Vagina (tissue), 2 donors: ENCODE measurements at places on chromosomes 3 and 15.

- no peak for DNase-seq
These were observed 266.5 kb upstream of the CCDC54 start for GRCh38 chr3:107110596-107111305.

- DNase-seq = no peak
These were observed 1.2 kb downstream of the RAB43 start for GRCh38 chr3:129120254-129121004.

DNA sequence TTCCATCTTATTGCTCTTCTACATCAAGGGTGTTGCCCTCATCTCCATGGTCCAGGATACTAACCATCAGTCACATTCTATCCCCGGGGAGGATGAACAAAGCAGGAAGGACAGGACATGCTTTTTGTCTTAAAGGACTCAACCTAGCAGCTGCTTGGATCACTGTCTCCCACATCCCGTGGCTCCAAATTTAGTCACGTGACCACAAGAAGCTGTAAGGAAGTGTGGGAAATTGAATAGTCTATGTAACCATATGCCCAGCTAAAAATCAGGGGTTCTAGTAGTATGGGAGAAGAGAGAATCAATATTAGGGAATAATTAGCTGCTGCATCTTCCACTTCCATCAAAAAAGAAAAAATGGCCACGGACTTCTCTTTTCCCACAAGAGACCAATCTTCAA is 18.2 kb upstream of the CMSS1 start:
- no peak for DNase-seq

- DNase-seq = no peak
These were observed 20.5 kb upstream of the MINDY4B start for GRCh38 chr3:150925751-150926201.

- no peak for DNase-seq
These were observed 594.1 kb downstream of the NR2F2 start for GRCh38 chr15:96924570-96924969.
